ENCODE measurements at places on chromosomes 6 and 20.

DNA sequence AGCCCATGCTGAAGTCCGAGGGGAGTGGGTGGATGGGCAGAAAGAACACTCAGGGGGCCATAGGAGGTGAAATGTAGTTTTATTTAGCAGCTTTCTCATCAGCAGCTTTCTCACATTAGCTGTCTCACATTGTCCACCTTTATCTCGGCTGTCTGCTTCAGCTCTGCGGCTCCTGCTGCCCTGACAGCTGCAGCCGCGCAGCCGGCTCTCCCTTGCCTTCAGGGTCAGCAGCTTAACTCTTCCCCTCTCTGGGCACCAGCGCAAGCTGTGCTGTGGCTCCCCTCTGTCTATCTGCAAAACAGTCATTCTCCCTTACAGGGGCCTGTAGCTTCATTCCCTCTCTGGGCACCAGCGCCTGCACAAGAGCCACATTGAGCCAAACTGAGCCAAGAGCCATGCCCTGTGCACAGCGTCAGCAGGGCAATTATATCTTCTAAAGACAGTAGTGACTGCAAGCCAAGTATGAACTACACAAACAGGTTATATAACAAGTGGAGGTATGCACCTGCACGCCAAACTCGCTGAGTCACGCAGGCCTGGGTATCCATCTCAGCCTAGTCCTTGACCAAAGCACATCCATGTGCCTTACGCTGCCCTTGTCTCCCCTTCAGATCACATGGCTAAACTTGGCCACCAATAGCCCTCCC, 198.8 kb downstream of the EYA2 start:
- DNase-seq = no peak

DNA sequence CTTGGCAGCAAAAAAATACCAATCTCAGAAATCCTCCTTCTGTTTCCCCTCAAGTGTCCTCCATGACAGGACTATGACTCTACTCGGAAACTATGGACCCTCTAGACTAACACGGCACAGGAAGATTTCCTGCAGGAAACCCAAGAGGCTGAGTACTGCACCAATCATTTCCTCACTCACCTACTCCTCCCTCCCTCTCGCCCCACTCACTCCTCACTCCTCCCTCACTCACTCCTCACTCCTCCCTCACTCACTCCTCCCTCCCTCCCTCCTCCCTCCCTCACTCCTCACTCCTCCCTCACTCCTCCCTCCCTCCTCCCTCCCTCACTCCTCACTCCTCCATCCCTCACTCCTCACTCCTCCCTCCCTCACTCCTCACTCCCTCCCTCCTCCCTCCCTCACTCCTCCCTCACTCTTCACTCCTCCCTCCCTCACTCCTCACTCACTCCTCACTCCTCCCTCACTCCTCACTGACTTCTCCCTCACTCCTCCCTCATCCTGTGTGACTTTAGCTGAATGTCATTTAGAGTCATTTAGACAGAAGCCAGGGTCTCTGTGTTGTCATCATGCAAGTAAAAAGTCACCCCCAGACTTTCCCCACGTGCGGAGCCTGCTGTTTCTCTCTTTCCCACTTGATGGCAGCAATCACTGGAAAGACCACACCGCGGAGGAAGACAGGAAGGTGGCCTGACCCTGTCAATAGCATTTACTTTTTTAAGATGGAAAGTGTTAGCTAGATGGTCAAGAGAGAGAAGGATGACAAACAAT, 226.8 kb upstream of the PDE10A start:
- DNase-seq = no peak

GRCh38 chr6:108619431-108620197, 58.9 kb downstream of the FOXO3 start:
- DNase-seq = no peak

DNA sequence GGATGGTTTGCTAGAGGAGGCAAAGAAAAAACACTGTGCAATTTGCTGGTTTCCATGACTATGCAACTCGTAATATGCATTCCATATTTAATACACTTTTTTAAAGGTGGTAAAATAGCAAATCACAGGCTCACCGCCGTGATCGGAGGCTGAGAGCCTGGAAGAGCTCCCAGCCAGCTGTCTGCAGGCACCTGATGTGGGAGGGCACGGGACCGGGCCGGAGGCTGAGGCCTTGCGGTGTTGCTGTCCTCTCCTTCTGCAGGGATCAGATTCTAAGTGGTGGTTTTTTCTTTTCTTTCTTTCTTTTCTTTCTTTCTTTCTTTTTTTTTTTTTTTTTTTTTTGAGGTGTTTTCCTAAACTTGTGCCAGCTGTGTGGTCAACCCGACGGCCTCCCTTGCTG, 282.3 kb downstream of the CDH4 start:
- no peak for DNase-seq

- DNase-seq = no peak
Measured at GRCh38 chr6:131255434-131255833, 120.2 kb downstream of the AKAP7 start.

GRCh38 chr6:62367601-62368000, 81.6 kb upstream of the KHDRBS2 start:
- no peak for DNase-seq
